Hepatocyte (in vitro differentiated cells): ENCODE measurements at places on chromosomes 16 and 17.
A peak's percentile ranks its signal among the peaks of the same experiment; 100 is the strongest.

- no peak for DNase-seq
- H3K4me3 ChIP-seq: no peak overlapping the region
- H3K36me3 ChIP-seq: no peaks in the 10 kb centered on the region
- no peak overlapping the region for H3K27ac ChIP-seq
- H3K27me3 ChIP-seq: peaks cover 5% of the 10 kb centered on the region
Measured at GRCh38 chr16:23807028-23807427, 28.8 kb upstream of the PRKCB start.

- no peak overlapping the region for H3K27ac ChIP-seq
- no peak for DNase-seq
- H3K4me1 ChIP-seq: no peaks in the 10 kb centered on the region
- H3K36me3 ChIP-seq: no peaks in the 10 kb centered on the region
- no peak overlapping the region for H3K4me3 ChIP-seq
- no peaks in the 10 kb centered on the region for H3K27me3 ChIP-seq
Measured at GRCh38 chr16:89116341-89117226, 22.9 kb downstream of the ACSF3 start.

- no peaks in the 10 kb centered on the region for H3K27me3 ChIP-seq
- H3K27ac ChIP-seq: no peak overlapping the region
- no peaks in the 10 kb centered on the region for H3K36me3 ChIP-seq
- H3K4me1 ChIP-seq: no peaks in the 10 kb centered on the region
- no peak overlapping the region for H3K4me3 ChIP-seq
Measured at GRCh38 chr16:46427340-46428107, 193.7 kb downstream of the SHCBP1 start.

- no peaks in the 10 kb centered on the region for H3K27me3 ChIP-seq
- peaks cover 55% of the 10 kb centered on the region for H3K4me1 ChIP-seq
- H3K36me3 ChIP-seq: no peaks in the 10 kb centered on the region
- peak; percentile 79 for DNase-seq
Measured at GRCh38 chr17:15432807-15433611, 34.4 kb downstream of the CDRT4 start.
